ENCODE measurements at places on chromosomes 7 and 10. TPM values are rescaled to one million over a fixed set of nuclear protein-coding genes. Genes with fewer than 3 reads are reported as not detected.

The NKX2-3 gene
- total RNA-seq, result not detected

The SPAM1 gene
- not detected for total RNA-seq

The FOXI2 gene
- not detected for total RNA-seq

The BAG3 gene
- 14.4 TPM for total RNA-seq

The C7orf57 gene
- total RNA-seq, result not detected

The ENO4 gene
- total RNA-seq, result not detected

The IDE gene
- total RNA-seq, result 29.0 TPM

The OR2A42 gene
- not detected for total RNA-seq

The FASTK gene
- 145 TPM for total RNA-seq

The PRPS1L1 gene
- total RNA-seq, result not detected

The ADCY1 gene
- not detected for total RNA-seq

The SEMA3C gene
- total RNA-seq, result not detected

The MAT1A gene
- not detected for total RNA-seq

The PCGF5 gene
- total RNA-seq, result 51.1 TPM

The LRCH4 gene
- 454 TPM for total RNA-seq

The EPHB6 gene
- 48.6 TPM for total RNA-seq

The COL1A2 gene
- total RNA-seq, result not detected

The ADRA2A gene
- total RNA-seq, result not detected

The TMEM26 gene
- total RNA-seq, result not detected

The FKBP14 gene
- 4.6 TPM for total RNA-seq

The BLVRA gene
- 9.6 TPM for total RNA-seq

The WIPF3 gene
- total RNA-seq, result not detected

The EFCAB10 gene
- total RNA-seq, result 0.42 TPM

The CLRN3 gene
- not detected for total RNA-seq

The H2BK1 gene
- total RNA-seq, result 2.6 TPM

The PTPN20 gene
- total RNA-seq, result 2.7 TPM

The RPEL1 gene
- total RNA-seq, result not detected

The DENND2A gene
- total RNA-seq, result 0.10 TPM

The AGR2 gene
- total RNA-seq, result not detected

The GGCT gene
- 15.7 TPM for total RNA-seq

The NUTM2E gene
- 0.77 TPM for total RNA-seq

The STAG3 gene
- 12.0 TPM for total RNA-seq

The HIP1 gene
- 1.6 TPM for total RNA-seq

The LGI1 gene
- total RNA-seq, result not detected

The PHYHIPL gene
- total RNA-seq, result not detected

The OR2A12 gene
- total RNA-seq, result not detected

The SPDYE11 gene
- not detected for total RNA-seq

The TAS2R4 gene
- 3.4 TPM for total RNA-seq

The AKR1C4 gene
- not detected for total RNA-seq

The NUTM2A gene
- 0.52 TPM for total RNA-seq

The NOM1 gene
- total RNA-seq, result 40.1 TPM

The HMX2 gene
- total RNA-seq, result not detected

The CNPY1 gene
- not detected for total RNA-seq

The DYNC1I1 gene
- not detected for total RNA-seq

The HYAL4 gene
- total RNA-seq, result not detected

The PDIA4 gene
- total RNA-seq, result 44.8 TPM

The ERLIN1 gene
- total RNA-seq, result 8.7 TPM

The AGR3 gene
- not detected for total RNA-seq

The GHRHR gene
- not detected for total RNA-seq

The ANKRD26 gene
- total RNA-seq, result 16.2 TPM

The SEMA4G gene
- 1.6 TPM for total RNA-seq

The TRPV6 gene
- not detected for total RNA-seq

Measured in naive thymus-derived CD8-positive, alpha-beta T cell (primary cell).